ENCODE measurements at places on chromosomes 2 and 18. TPM values are rescaled to one million over a fixed set of nuclear protein-coding genes. Genes with fewer than 3 reads are reported as not detected.

DNA sequence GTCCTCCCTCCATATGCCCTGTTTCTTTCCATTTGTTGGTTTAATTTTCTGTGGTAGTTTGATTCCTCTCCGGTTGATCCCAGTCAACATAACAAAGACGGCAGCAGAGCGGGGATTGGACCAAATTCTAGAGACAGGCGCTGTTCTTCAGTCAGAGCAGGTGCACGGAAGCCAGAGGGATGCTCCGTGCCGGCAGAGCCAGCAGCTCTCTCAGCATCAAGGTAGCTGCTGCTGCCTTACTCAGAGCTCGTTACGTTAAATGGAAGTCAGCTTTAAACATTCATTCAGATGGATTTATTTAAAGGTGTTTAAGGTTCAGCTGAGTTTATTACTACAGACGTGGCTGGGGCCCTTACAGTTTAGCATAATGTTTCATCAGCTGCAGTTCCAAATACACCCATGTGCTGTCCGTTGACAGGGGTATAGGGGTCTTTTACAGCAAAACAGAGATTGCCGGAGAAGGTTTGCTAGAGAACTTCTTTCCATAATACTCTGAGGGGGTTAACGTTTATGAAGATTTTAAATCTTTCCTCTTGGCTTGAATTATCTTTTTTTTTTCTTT is 497.2 kb upstream of the PIK3C3 start:
- DNase-seq: no peak

DNA sequence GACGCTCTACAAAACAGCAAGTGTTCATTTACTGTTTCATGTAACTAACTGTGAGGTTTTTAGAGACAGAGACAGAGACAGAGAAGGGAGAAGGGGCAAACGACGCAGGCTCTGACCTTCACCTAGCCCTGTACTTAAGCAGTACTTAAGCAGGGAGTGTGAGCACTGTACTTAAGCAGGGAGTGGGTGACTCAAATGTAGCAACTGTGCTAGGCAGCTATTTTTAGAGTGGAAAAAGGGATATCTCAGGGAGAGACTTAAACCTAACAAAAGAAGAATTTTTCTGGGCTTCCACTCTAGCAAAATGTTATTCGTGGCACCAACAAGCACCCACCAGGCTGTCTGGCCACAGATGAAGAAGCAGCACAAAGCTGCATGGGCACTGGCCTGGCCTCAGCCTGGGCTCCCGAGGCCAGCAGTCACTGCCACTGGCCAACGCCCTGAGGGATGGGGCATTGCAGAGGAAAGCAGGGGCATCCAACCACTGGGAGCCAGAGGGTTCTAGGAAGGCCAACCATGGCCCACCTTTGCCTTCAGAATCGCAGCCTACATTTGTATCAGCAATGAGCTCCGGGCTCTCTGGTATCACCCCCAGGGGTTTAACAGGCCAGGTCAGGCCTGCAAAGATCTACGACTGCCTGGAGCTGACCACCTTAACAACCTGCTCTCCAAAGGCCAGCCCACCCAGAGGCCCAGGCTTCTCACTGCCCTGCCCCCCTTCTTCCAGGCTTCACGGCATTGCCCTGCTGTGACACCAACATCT is 154.3 kb downstream of the TTC32 start:
- DNase-seq: no peak

HNMT gene
- 1.1 TPM for total RNA-seq

GRCh38 chr2:102478686-102479470 is 5.9 kb downstream of the SLC9A4 start:
- DNase-seq: no peak

- no peak for DNase-seq
Measured at GRCh38 chr2:172420216-172420615, 7.2 kb upstream of the ITGA6 start.

GORASP2 gene
- total RNA-seq: 33.4 TPM

CD8B2 gene
- under 0.01 TPM for total RNA-seq

Data from hematopoietic multipotent progenitor cell (in vitro differentiated cells).